ENCODE measurements at places on chromosomes 16 and 17. TPM values are rescaled to one million over a fixed set of nuclear protein-coding genes. Genes with fewer than 3 reads are reported as not detected.

LGALS9B gene
- not detected for total RNA-seq

TMEM114 gene
- total RNA-seq: not detected

BAIAP3 gene
- 21.5 TPM for total RNA-seq

MIS12 gene
- 19.2 TPM for total RNA-seq

SHBG gene
- not detected for total RNA-seq

HBQ1 gene
- total RNA-seq: not detected

CRYM gene
- not detected for total RNA-seq

DNASE1L2 gene
- total RNA-seq: 0.22 TPM

NPIPA5 gene
- total RNA-seq: 0.74 TPM

MYH8 gene
- total RNA-seq: not detected

TBC1D3E gene
- not detected for total RNA-seq

KRTAP1-5 gene
- not detected for total RNA-seq

NPIPB13 gene
- total RNA-seq: 10.8 TPM
